NCI-H526 treated with DMSO at 0.1 percent for 48 hours (cell line): ENCODE measurements at places on chromosomes 12 and 14.

GRCh38 chr14:68841016-68841809 lies 48.3 kb upstream of the ZFP36L1 start:
- DNase-seq = no peak

DNA sequence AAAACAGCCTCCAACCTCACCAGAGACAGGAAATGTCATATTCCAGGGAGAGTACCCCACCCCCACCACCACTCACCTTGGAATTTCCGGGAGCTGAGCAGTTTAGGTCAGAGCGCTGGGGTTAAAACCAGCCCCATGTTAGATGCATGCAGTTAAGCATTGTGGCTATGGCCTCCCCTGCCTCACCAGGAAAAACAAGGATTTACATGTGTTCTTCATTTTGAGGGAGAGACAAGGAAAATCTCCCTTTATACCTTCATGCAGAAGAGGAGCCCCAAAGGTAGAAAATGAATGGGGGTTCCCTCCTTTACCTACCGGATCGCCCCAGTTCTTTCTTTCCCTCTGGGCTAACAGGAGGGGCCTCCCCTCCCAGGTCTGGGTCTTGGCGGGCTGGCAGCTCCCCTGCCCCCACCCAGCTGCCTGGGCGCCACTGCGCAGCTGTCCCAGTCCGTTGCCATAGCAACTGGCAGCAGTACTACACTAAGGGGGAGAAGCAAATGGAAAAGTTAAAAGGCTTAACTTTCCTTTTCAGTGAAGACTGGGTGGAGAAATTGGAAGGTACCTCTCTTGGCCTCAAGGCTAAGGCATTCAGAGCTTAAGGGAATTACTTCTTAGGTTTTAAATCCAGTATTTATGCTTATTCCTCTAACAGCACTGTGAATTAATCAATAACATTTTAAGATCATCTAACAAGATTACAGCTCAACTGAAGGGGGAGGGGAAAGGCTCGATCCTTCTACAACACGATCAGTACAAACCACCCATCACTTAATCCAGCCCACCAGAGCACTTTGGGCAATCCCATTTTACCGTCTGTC lies 20.5 kb downstream of the CBX5 start:
- DNase-seq = peak; percentile 83

GRCh38 chr12:76445462-76445861 lies 97.2 kb upstream of the BBS10 start:
- DNase-seq = no peak

GRCh38 chr14:55733599-55733998 lies 153.6 kb downstream of the KTN1 start:
- DNase-seq = no peak

GRCh38 chr14:96206461-96206860 lies 1.8 kb downstream of the BDKRB2 start:
- DNase-seq = no peak

GRCh38 chr14:95311752-95312151 lies 8.0 kb downstream of the CLMN start:
- no peak for DNase-seq

- DNase-seq = no peak
Observed at GRCh38 chr12:88615490-88615889, 35.2 kb upstream of the KITLG start.

DNA sequence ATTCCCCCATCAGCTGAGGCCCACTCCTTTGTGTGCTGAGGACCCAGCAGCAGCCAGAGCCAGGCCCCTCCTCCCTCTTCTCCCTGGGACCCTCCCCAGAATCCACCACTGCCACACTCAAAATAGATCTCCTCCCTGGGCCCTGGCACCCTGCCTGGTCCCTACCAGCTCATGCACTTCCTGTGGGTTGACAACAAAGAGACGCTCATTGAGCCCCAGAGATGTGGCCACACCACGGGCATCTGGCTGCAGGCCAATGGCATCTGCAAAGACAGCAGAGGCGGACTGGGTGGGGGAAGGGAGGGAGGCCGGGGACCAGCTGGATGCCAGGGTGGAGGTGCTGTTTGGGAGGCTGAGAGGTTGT lies 16.0 kb upstream of the ENDOU start:
- no peak for DNase-seq

DNA sequence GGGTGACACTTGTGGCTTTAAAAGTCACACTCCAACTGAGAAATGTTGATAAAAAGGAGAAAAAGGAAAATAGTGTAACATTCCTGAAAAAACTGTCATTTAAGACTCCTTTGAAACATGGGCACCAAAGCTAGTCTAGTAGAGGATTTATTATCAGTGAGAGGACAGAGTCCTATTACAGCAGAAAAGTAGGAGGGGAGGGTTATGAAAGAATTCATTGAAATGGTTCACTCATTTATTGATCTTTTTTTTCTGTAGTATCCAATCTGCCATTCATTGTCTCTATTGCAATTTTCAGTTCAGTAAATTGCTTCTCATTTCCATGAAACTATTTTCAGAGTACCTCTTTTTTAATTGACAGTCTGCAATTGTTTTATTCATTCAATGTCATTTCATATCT lies 25.4 kb downstream of the PPM1A start:
- DNase-seq = no peak

DNA sequence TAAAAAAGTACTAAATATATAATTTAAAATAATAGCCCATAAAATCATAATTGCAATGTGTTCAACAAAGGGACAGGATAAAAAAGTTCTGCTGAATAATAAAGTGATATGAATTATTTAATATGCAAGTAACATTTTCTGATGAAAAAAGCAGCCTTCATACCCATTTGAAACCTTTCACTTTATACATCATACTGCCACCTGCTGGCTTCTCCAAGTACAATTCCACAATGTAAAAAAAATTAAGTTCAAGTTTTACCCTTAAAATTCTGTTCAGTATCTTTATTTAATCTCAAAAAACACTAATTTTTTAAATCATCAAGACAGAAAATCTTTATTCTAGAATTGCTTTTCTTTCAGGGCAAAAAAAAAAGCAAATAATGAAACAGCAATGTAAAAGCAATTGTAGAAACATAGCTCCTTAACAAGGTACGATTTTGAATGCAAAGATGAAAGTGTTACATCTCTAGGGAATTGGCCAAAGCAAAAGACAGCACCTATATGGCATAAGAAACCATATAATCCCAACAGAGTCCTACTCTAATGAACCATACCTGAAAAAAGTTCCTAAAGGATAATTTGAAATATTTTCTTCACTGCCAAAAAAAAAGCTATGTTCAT lies 15.0 kb downstream of the MDM1 start:
- peak; percentile 5 for DNase-seq

- no peak for DNase-seq
Observed at GRCh38 chr14:87386524-87386923, 606.5 kb downstream of the GALC start.

DNA sequence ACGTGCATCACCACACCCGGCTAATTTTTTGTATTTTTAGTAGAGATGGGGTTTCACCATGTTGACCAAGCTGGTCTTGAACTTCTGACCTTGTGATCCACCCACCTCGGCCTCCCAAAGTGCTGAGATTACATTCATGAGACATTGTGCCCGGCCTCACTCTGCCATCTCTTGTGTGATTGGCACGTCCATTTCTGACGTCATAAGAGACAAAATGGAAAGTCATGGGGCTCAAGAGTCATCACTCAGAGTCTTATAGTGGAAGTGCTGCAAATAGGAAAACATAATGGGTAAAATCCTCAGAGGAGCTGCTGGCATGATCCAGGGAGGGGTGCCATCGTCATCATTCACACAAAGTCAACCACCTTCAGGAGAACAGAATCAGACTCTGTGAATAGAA lies 54.2 kb upstream of the GPATCH2L start:
- no peak for DNase-seq

DNA sequence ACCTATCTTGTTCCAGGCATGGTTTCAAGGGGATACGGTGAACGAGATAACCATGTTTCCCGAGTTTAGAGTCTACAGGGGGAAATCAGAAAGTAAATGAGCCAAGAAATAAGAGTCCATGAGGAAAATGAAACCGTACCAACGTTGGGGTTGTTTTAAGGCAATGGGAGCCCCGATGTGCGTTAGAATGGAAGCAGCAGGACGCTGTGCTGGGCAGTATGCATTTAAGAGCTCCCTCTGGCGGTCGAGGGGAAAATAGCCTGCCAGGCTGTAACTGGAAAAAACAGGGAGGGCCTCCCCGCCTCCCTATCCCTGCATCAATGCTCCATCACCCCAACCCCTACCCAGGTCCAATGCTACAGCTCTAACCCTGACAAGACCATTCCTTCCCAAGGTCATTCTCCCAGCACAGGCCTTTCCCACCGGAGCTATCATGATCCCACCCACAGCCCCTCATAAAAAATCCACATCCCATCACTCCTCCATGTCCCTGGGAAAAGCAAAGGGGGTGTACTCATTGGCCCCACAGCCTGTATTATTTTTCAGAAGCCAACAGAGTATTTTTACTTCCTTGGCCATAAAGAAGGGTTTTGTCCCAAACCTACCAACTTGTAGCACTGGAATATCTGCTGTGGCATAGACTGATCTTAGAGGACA lies 226.3 kb upstream of the NOS1 start:
- DNase-seq = peak; percentile 1

- peak; percentile 61 for DNase-seq
Observed at GRCh38 chr14:94132285-94132887, 3.0 kb upstream of the IFI27L2 start.

DNA sequence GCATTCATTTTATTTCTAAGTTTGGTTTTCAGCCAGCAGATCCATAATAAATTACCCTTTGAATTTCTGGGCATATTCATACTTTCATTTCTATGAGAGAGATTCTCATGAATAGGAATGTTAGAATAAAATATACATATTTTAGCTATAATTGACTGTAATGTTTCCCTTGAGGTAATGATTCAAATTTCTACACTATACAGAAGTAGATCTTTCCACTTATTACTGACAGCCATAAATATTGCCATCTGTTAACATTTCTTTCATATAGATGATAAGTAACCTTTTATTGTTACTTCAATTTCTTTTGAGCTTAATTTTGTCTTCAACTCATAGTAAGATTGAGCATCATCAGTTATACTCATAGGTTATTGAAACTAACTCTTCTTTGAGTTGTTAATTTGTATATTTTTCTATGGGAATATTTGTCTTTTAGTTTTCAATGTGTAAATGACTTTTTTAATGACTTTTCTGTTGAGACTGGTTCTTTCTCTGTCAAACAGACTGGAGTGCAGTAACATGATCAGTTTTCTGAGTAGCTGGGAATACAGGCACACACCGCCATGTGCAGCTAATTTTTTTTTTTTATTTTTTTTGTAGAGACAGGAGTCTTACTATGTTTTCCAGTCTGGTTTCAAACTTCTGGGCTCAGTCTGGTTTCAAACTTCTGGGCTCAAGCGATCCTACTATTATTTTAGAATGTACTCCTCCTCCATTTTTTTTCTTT lies 991.6 kb downstream of the SLC6A15 start:
- DNase-seq = no peak

GRCh38 chr12:53204351-53204750 lies 2.7 kb downstream of the ITGB7 start:
- DNase-seq = no peak

GRCh38 chr12:83179999-83180398 lies 493.3 kb downstream of the TMTC2 start:
- DNase-seq = no peak

- no peak for DNase-seq
Observed at GRCh38 chr12:74820324-74820723, 282.7 kb downstream of the ATXN7L3B start.

DNA sequence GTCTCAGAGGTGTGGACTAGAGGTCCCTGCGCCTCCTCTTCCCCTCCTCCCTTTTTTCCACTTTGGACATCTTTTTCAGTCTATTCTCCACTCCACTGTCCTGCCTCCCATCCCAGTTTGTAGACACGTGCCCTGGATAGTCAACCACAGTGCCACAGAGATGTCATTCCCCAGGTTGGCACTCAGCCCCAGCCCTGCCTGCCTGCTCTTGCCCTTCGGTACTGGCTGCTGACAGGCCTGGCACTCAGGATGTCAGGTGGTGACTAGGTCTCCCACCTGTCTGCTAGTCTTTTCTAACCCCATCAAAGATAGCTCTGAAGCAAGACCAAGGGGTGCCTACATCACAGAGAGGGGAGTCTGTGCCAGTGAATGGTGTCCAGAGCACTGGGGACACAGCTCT lies 15.8 kb downstream of the KRT71 start:
- DNase-seq = no peak

- DNase-seq = peak; percentile 36
Observed at GRCh38 chr12:79296133-79296532, 394.6 kb downstream of the PAWR start.

DNA sequence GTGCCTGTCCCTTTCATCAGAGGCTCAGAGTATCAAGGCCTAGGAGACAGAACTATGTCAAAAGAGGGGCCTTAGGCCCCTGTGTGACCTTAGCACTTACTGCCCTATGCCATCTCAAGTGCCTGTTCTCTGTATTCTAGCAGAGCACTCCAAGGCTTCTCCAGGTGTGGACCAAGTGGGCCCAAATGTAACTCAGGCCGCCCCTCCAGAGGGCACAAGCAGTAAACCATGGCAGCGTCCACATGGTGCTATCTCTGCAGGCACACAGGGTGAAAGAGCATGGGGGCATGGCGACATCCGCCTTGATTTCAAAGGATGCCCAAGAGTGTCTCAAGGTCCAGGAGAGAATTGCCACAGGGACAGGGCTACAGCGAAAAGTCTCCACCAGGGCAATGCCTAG lies 628.7 kb downstream of the RPS29 start:
- DNase-seq = no peak

DNA sequence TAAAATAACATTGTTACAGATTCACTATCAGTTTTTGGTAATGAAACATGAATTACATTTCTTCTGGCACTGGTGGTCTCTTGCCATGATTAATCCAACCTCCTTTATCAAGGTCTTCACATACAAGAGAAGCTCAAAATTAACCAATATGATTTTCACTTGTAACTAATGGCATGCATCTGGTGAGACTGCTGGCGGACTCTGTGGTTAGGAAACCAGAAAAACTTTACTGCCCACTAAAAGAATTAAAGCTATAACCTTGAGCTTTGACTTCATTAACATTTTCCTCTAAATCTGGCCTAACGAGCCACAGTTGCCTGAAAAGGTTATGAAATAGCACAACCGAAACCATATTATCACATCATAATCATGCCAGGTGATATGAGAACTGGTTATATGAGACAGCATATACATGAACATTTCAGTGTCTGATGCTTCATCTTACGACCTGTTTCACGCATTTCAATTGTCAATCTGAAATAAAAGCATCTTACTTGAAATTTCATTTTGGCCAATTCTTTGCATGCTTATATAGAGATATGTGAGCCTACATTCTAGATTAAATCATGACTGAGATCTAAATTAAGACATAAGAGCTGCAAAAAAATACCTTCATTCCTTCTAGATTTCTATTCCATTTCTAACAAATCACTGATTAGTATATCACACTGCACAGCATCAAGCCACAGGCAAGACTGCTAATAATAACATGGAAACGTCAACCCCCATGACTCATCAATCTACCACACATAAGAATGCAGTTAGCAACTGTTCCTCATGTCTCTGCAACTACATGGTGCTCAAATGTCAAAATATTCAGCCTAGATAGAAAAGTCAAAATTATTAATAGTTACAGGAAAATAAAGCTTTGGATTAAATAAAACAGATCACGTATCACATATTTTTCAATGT lies 89.3 kb downstream of the OSBPL8 start:
- no peak for DNase-seq

GRCh38 chr12:5898874-5899273 lies 46.2 kb downstream of the ANO2 start:
- DNase-seq = no peak
